ENCODE measurements at places on chromosomes 11 and 22.

DNA sequence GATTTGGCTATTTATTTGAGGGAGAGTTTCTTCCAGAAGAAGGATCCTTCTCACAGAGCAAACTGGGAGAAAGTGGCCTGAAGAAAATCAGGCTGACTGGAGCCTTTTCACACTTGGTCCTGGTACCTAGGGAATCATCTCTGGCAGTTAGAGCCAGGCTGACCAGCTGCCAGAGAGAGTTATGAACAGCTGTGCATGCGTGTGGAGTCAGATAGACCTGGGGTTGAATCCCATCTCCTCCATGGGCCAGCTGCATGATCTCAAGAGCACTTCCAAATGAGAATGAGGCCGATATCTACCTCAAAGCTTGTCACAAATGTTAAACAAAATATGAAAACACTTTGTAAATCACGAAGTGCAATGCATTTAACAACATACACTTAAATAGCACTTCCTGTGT, 390.0 kb downstream of the TENM4 start:
- DNase-seq: no peak

DNA sequence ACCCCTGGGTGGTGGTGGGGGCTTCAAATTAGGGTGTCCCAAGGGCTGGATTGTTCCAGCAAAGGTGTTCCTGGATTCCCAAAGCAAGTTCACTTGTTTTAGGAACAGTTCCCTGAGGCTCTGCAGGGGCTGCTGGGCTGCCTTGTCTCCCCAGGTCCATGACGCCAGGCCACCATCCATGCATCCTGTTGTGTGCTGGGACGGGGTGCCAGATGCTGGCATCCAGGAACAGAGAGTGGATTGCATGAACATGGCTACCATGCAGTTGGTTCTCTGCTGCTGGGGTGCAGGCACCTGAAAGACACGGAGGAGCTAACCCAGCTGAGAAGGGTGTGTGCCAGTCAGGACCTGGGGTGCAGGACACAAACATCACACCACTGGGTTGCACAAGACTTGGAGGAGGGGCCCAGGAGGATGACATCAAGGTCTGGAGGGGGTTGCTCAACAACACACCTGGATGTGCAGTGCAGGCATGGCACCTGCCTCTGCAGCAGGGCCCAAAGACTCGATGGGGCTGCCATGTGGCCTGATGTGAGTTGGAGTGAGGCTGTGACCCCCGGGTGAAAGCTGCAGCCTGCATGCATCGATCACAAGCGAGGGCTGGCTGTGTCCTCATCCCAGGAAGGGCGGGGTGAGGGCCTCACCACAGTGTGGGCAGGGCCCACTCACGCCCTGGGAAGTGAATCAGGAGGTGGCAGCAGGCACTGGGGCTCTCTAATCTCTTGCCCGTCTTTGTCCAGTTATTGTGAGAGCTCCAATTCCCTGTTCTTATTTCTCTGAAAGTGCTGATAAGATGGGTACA, 74.0 kb upstream of the CLDN5 start:
- no peak for DNase-seq

DNA sequence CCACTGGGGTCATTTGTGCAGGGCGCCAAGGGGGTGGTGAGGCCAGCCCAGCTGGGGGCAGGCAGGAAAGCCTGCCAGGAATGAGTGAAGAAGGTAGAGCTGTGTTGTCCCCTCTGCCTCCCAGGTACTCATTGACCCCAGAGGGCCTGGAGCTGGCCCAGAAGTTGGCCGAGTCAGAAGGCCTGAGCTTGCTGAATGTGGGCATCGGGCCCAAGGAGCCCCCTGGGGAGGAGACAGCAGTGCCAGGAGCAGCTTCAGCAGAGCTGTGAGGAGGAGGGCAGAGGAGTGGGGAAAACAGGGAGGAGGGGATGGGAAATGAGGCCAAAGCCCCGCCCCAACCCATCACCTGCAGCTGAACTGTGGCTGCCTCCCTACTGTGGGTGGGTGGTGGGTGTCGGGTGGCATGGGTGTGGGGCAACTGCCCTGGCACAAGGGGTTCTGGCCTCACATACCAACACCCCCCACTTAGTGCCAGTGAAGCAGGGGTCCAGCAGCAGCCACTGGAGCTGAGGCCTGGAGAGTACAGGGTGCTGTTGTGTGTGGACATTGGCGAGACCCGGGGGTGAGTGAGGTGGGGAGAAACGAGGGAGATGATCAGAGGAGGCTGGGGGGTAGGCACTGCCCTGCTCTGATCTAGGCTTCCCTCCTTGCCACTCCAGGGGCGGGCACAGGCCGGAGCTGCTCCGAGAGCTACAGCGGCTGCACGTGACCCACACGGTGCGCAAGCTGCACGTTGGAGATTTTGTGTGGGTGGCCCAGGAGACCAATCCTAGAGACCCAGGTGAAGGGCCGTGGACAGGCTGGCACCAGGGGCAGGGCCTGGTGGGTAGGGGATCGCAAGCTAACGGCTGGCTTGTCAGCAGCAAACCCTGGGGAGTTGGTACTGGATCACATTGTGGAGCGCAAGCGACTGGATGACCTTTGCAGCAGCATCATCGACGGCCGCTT, 3.0 kb downstream of the MUS81 start:
- DNase-seq: no peak

DNA sequence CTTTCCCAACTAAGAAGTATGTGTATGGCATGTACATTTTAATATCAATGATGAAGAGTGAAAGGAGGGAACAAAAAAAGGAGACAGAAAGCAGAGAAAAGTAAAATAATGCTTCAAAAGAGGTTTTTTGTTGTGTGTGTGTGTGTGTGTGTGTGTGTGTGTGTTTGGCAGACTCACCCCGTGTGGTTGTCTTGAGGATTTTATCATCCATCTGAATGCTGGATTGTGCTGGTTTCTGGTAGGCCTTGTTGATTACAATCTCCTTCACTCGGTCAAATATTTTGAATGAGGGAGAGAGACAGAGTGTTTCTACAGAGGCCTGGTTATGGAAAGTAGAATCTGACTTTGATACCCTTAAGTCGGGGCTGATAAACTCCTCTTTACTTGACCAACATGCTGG, 128.5 kb downstream of the ENTHD1 start:
- DNase-seq: no peak

DNA sequence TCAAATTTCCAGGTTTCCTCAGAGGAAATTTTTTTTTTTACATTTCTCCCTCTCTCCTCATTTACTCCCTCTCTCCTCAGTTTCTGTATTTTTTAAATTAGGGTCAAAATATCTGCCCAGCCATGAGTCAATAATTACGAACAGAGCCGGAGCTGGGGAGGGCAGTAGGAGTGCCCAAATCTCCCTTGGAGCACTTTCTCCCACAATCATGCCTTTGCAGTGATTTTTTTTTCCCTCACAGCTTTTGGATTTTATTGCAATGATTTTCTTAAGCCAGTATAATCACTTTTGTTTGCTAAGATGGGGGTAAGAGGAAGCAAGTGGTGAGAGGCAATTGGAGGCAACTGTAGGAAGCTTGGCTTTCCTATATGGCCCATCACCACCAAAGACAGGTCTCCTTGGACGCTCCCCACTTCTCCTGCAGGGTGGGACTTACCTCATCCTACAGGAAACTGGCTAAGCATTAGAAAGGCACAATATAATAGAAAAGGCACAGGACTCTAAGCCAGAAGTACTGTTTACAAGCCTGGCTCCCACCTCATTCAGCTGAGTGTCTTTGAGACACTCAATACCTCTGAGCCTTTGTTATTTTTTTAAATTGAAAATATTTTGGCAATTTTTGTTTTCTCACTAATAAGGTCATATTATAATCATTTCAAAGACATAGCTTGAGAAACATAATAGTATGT, 192.6 kb upstream of the PITPNB start:
- DNase-seq: no peak

GRCh38 chr22:36333644-36334043, 54.1 kb downstream of the MYH9 start:
- no peak for DNase-seq

GRCh38 chr11:71472357-71472885, 19.4 kb downstream of the NADSYN1 start:
- DNase-seq: no peak

DNA sequence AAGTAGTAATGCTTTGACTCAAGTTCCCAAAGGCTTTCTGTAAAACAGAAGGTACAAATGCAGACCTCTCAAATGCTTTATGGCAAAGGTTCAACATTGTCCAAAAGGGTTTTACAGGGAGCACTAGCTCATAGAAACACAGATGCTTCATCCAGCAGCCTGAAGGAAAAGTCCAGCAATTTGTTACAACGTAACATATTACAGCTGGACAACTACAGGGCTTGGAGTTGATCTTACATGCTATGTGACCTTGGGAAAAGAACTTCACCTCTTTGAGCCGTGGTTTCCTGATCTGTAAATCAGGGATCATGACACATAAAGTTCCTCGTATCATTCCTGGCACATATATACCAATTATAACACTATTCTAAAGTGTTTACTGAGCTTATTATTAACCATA, 84.9 kb downstream of the DDIAS start:
- no peak for DNase-seq

DNA sequence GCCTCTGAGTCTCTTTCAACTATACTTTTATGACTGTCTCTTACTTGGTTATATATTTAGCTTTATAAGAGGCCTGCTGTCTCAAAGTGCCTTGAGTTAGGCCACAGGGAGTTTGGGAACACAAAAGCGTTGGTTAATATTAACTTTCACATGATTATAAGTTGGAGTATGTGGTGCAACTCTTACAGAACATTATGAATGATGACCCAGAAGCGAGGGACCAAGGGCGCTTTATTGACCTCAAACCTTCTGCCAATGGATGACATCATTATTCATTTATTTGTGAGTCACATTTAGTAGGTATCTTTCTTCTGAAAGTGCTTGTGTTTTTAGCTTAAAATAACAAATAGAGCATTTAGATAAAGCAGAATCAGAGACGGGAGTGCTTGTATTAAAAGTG, 298.0 kb upstream of the ZC3H12C start:
- DNase-seq: no peak

DNA sequence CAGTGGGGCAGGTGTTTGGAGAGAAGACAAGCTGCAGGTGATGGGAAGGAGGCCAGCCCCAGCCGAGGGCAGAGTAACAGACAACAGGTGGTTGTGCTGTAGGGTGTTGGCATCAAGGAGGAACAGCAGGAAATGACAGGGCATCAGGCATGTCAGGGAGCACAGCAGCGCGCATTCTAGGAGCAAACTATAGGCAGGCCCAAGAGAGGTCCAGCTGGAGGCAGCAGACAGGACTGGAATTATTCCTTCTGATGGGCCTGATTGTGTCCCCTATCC, 13.6 kb downstream of the ADM start:
- DNase-seq: no peak

- DNase-seq: no peak
Measured at GRCh38 chr11:128610721-128611617, 23.6 kb upstream of the ETS1 start.

- DNase-seq: no peak
Measured at GRCh38 chr11:2527621-2528291, 82.9 kb downstream of the KCNQ1 start.

GRCh38 chr11:65355776-65356393, 1.3 kb downstream of the TIGD3 start:
- DNase-seq: no peak

DNA sequence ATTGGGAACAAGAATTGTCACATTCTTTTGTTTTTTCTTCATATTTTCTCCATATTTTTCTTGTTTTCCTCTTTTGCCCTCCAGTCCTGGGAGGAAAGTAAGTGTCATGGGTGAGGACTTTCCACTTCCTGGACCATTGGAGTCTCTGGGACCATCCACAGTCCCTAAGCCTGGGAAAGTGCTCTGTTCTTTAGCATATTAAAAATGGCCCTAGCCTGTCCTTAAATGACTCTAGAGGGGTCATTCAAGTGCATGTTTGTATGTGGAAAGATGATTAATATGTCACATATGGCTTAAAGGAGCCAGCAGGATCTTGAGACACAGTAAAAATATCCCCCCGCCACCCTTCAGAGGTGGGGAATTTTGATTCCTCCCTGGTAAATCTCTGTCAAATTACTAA, 20.1 kb upstream of the SCGB1D1 start:
- no peak for DNase-seq

- no peak for DNase-seq
Measured at GRCh38 chr11:117520201-117520600, 192.5 kb downstream of the CEP164 start.

DNA sequence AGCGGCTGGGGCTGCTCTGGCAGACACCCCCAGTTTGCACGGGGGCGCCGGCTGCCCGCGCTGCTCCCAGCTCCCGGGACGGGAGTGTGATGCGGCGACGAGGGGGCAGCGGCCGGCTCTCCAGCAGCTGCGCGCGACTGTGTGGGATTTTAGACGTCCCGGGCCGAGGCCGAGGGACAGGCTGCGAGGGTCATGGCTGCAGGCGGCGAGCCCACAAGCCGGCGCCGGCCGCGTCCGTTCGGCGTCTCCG, 159 bp downstream of the FZD4 start:
- DNase-seq: no peak

- no peak for DNase-seq
Measured at GRCh38 chr22:44299124-44299523, 13.6 kb downstream of the SHISAL1 start.

- DNase-seq: no peak
Measured at GRCh38 chr22:43745411-43745770, 66.7 kb downstream of the EFCAB6 start.

GRCh38 chr11:128289048-128289447, 298.3 kb downstream of the ETS1 start:
- no peak for DNase-seq

GRCh38 chr11:11808992-11809615, 32.7 kb upstream of the USP47 start:
- DNase-seq: no peak

DNA sequence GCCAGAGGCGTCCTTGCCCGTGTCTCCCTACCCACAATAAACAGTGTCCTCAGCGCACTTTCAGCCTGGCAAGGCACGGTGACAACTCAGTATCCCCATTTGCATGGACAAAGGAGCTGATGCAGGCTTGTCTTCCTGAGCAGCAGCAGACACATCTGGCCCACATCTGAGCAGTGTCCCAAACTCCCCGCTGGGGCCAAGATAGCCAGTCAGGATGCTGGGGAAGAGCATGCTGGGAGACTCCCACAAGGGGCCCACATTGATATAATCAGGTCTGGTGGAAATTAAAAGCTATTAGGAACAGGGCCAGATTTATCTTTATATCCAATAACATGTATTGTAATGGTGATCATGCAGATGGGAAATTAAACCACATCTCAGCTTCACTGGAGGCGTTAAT, 24.7 kb downstream of the DSCAML1 start:
- no peak for DNase-seq

DNA sequence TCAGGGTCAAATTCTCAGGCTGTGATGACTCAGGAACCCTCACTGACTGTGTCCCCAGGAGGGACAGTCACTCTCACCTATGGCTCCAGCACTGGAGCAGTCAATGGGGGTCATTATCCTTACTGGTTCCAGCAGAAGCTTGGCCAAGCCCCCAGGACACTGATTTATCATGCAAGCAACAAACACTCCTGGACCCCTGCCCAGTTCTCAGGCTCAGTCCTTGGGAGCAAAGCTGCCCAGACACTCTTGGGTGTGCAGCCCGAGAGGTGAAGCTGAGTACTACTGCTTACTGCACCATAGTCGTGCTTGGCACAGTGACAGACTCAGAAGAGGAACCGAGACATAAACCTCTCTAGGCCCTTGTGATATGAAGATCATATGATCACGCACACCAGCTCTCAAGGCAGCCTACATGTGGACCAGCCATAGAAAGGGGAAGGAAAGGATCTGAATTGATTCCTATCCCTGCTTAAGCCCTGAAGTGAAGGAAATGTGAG, 58.2 kb downstream of the ZNF280B start:
- DNase-seq: no peak

GRCh38 chr11:63337070-63337469, 32.5 kb upstream of the SLC22A9 start:
- DNase-seq: no peak

- DNase-seq: no peak
Measured at GRCh38 chr11:62708793-62709192, 1.3 kb downstream of the GNG3 start.
